ENCODE measurements at places on chromosomes 2 and 18.

DNA sequence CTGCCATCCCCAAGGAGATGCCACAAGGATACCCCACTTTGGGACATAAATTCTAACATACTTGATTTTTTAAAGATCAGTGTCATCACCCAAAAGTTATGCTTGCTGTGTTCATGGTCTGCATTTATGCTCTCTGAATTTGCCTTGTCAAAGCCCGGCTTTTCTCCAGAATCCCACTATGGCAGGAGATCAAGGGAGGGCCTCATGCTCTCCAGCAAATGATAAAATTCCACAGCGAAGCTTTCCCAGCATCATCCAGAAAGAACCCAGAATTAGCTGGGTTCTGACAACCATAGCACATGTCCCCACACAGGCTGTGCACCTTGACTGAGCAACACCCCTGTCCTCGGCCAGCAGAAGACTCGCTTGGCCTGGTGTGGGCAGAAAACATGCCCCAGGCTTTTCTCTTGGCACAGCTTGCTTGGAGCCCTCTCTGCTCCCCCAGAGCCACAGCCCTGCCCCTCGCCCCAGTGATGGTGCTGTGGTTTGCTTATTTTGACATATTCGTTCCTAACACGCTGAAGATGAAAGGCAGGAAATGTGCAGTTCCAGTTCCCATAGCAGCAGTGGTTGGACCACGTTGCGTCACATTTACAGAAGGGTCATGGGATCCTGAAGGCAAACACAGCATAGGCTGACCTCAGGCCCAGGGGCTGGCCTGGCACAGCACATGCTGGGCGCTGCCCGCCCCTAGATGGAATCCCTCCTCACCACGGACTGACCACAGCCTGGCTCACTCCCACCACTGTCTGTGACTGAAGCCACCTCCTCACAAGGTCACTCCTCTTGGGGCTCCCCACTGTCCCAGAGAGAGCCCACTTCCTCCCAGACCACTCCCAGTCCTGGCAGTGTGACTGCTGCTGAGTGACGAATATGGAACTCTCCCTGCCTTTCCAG, 14.1 kb upstream of the CHRNA1 start:
- peak; percentile 44 for DNase-seq

DNA sequence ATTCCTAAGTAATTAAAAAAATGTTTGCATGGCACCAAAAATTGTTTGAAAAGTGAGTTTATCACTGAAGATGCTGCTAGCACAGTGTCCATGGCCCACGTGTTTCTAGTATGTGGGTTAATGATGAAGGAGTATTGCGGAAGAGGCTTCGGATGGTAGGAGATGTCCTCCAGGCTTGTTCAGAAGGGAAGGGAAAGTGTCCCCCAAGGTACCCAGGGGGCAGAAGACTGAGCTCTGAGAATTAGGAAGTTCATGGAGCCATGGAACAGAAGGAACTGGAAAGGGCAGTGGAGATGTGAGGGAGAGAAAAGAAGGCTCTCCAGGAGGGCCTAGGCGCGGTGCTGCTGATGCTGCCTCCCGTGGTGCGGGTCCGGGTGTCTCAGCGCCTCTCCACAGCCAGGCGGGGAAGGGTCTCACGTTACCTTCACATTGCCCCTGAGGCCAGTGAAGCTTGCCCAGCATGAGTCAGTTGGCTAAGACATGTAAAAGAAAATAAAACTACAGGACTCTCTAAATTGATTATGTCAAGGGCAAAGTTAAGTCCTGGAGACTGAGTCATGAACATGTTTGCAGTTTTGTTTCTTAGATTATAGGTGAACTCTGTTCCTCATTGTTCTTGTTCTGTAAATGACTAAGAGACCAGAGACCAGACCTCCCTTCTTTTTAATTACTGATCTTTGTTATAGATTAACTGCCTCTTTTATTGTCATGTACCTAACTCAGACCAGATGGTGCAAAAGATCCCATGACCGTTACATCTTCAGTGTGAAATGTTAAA, 89.0 kb downstream of the MTCL1 start:
- DNase-seq = no peak

GRCh38 chr18:23003289-23003688, 70.2 kb downstream of the RBBP8 start:
- DNase-seq = no peak

DNA sequence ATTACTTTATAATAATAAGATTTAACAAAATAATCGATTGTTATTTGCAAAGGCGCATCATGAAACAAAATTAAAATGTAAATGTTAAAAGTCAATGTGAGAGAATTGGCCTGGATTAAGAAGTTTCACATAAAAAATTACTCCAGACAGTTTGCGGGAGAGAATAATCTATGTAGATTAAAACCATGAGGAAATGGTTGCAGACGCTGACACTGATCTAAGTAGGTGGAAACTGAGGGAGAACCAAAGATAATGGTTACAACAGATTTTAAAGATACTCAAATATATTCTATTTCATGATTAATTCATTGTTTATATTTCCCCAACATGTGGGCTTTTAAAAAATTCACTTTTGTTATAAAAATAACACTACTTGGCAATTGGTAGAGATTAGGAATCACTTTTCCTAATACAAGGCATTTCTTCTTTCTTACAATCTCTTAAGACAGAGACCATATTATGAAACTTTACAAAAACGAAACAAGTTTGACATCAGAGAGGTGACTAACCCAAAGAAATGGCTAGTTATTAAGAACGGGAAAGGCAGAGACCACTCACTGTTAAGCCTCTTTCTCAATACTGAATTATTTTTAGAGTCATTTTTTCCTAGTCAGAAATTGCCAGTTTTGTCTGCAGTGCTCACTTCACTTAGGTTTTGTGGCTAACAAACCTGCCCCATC, 1.6 kb downstream of the KANSL1L start:
- no peak for DNase-seq

GRCh38 chr18:32867330-32867729, 94.5 kb upstream of the KLHL14 start:
- DNase-seq = no peak

GRCh38 chr2:84467389-84467788, 8.3 kb upstream of the SUCLG1 start:
- no peak for DNase-seq

DNA sequence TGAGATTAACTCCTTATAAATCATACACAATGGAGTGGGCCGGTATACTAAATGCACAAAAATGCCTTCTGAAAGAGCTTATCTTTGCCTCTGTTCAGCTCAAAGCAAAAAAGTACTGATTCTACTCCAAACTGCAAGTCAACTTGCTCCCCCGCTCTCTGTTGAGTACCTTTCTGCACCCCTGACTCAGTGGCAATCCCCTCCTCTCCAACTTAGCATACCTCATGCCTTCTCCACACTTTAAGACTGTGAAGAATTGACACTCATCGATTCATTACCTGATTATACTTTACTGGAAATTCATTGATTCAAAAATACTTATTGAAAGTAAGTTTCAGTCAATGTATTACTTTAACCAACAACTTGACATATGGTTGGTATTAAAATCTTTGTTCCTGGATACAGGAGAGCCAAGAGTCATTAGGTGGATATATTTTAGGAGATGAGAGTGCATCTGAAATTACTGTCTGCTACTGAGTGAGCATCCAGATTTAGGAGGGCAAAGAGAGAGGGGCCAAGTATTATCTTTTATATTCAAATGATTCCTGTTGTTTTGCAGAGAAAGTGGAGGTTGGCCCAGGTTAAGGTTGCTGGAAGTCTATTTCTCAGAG, 187.7 kb downstream of the ICOS start:
- no peak for DNase-seq

DNA sequence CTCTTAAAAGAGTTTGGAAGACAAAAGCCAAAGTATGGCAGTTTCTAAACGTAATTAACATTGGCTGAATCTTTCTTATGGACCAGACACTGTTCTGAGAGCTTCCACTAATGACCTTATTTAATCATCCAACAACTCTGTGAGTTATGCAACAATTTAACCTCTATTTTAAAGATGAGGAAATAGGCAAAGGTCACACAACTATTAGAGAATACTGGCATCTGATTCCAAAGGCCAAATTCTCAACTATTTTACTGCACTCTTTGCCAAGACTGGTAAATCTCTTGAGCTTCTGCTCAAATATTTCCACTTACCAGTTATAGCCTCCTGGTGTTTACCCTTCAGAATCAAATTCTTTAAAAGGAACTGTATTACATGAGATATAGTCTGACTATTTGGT, 42.1 kb upstream of the ERMN start:
- DNase-seq = no peak

GRCh38 chr2:120791962-120792297, 56.3 kb downstream of the GLI2 start:
- no peak for DNase-seq

DNA sequence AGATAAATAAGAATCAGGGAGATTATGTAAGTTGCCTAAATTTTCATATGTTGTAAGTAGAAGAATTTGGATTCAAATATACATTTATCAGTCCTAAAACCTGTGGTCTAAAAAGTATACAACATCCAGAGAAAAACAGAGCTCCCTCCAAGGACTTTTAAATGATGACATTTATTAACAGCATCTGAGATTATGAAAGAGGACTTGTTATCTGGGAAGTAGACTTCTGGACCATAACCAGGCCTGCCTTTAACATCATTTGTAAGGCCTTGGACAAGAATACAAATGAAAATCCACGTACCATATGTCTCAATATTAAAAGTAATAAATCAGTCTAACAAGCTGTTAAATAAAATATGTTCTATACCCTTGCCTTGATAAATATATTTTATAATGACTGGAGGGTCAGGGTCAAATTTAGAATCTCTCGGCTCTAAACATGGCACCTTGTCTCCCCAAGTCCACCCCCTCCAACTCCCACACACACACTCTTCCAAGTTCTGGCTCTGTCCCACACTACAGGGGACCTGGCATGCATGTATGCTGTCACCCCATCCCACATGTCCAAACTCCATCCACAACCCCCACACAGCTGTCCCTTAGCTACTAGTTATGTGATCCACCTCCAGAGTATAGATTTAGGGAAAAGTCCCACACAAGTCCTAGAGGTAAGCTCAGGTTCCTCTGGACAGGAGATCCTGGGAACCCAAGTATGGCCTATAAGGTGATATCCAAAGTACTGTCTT, 382.6 kb downstream of the CDH2 start:
- no peak for DNase-seq

DNA sequence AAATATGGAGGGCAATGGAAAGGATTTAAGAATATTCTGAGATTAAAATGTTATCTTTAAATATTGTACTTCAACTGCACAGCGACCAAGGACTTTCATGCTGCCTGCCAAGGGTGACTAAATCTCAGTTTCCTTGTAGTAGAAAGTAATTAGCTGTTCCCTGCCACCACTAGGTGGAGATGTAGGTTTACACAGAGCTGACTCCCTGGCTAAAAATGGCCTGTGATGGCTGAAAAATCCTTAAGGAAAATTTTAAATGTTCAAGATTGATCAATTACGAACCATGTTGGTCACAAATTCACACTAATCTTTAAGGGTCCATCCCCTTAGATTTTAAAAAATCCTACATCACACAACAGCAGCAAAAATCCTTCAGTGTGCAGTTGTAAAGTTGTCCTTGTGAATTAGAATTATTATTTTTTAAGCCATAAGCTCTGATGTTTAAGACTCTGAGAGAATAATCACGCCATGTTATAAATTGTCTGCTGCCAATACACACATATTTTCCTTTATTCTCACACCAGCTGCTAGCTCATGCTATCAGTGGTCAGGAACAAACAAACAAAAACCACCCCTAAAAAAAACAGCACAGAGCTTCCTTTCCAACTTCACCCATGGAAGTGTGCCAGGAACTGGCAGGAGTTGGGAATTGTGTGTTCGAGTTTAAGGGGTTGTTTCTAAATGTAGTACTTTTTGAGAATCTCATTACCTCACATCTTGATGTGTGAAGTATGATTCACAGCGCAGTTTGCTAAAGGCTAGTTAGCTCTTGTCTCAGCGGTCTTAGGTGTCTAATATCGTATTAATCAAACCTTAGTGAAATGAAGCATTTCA, 399.8 kb downstream of the TMEM182 start:
- no peak for DNase-seq

DNA sequence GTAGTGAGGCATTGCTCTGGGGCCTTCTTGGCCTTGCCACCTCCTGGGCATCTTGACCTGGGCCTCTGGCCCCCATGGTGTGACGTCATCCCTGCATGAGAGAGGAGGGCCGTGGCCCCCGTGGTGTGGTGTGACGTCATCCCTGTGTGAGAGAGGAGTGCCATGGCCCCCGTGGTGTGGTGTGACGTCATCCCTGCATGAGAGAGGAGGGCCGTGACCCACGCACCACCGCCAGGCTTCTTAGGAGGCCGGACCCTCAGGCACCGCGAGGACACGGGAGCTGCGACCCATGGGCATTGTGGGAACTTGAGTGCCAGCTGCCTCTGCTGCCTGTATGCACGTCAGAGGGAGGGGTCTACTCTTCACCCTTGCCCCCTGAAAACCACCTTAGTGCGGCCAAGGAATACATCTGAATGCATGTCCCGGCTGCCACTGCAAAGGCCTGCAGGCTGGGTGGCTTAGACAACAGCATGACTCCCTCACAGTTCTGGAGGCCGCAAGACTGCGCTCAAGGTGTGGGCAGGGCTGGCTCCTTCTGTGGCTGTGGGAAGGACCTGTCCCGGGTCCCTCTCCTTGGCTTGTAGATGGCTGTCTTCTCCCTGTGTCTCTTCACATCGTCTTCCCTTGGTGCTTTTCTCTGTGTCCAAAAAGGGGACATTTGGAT, 20.8 kb upstream of the OTOS start:
- DNase-seq = no peak

GRCh38 chr2:206442474-206442832, 879 bp upstream of the ADAM23 start:
- no peak for DNase-seq

- no peak for DNase-seq
Measured at GRCh38 chr2:33317369-33318007, 159.0 kb upstream of the RASGRP3 start.
